ENCODE measurements at places on chromosomes 2 and 18.

DNA sequence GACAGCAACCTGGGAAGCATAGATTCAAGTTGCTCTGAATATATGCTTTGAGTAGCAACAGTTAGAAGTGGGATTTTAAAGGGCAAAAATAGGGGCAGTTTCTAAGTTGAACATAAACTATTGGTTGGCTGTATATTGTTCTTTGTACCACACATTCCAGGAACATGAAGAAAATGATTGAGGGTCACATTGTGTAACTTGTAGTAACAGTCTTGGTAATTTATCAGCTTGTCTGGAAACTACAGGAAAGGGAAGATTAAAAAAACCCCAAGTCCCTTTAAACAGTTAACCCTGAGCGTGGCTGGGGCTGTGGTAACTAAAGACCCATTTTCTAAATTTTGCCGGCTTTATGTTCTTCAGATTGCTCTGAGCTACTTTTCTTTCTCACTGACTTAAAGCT, 7.4 kb downstream of the PLEKHB2 start:
- DNase-seq = no peak

DNA sequence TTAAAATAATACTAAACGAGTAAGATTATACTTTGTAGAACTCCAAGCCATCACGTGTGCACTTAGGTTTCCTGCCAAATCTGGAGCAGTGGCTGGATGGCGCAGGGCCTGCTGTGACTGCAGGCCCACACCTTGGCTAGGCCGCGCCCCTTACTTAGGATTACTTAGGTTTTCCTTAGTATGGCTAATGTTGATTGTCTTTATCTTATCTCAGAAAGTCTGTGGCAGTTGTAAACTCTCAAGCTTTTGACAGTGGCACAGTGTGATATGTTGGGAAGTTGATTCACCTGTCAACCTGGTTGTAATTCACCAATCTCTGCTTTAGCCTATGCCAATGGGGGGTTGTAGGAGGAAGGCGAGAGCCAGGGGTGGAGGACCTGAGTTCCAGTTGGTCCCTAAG, 208.4 kb downstream of the ZNF407 start:
- DNase-seq = no peak

DNA sequence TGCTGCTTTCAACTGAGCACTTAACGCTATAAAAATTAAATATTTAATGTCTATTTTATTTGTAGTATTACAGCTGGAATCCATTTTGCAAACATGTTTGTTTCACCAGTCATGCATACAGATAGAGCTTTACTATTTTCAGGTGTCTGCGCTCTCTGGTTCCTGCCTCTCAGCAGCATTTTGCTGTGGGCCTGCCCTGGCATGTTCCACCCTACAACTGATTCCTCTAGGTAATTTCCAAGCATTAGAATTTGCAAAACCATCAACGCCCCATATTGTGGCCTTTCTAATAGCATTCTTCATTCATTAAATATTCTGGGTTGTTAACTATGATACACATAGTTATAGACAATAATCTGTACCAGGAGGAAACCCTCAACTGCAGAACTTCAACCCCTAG, 266.4 kb upstream of the DLGAP1 start:
- no peak for DNase-seq

- DNase-seq = no peak
These were observed 1179.7 kb downstream of the DSC3 start for GRCh38 chr18:29862824-29863223.

- no peak for DNase-seq
These were observed 202.9 kb downstream of the NDUFA10 start for GRCh38 chr2:239822146-239822831.

DNA sequence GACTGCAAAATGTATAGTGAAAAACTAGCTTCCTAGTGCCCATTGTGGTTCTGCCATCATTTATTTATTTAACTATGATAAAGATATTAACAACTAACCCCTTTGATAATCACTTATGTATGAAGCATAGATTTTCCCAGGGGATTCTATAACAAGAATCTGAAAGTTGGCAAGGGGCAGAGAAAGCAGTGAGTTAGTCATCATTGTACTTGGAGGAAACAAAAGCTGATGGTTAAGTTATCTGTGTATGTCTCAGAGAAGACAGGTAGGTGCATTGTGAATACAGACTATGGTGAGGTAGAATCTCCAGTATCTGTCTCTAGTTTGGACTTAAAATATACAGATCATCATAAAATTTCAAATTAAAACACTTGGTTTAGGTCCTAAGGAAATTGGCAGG, 2159.1 kb upstream of the CELF4 start:
- DNase-seq = no peak

- DNase-seq = no peak
These were observed 93.6 kb upstream of the TMEFF2 start for GRCh38 chr2:192288295-192288694.

DNA sequence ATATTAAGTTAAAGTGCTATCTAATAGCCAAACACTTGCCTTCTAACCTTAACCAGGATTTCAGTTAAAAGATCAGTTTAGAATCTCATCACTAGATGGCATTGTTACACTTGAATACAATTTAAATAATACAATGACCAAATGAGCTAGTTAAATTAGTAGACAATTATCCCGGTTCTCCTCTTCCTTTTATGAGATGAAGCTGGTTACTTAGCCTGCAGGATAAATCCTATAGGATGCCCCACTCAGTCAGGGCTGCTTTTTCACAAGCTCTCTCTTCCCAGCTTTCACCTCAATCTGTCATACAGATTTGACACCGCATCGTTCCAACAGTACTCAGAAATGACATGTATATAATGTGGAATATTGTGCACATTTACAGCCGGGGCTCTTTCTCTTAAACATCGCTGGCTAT, 678.8 kb downstream of the KCNJ3 start:
- DNase-seq = no peak

- no peak for DNase-seq
These were observed 2.9 kb upstream of the CLEC4F start for GRCh38 chr2:70823249-70823648.

GRCh38 chr2:168525020-168525419, 68.9 kb downstream of the CERS6 start:
- DNase-seq = no peak

DNA sequence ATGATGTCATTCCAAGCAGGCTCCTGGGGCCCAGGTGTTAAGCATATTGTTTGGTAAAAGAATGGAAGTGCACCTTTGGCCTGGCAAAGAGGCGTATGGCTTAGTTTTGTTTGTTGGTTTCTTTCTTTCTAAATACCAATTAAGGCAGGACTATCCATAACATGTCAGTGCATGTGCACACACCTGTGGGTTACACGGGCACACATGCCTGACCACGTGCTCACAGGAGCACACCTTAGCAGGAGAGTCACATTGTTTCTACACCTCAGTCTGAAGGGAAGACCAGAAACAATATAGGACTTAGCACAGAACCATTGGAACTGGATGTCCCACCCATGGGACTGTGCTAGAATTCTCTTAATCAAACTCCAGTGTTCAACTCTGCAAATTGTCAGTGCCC, 127.8 kb downstream of the FBXO15 start:
- DNase-seq = no peak

GRCh38 chr18:38290229-38290628, 724.6 kb upstream of the CELF4 start:
- no peak for DNase-seq

DNA sequence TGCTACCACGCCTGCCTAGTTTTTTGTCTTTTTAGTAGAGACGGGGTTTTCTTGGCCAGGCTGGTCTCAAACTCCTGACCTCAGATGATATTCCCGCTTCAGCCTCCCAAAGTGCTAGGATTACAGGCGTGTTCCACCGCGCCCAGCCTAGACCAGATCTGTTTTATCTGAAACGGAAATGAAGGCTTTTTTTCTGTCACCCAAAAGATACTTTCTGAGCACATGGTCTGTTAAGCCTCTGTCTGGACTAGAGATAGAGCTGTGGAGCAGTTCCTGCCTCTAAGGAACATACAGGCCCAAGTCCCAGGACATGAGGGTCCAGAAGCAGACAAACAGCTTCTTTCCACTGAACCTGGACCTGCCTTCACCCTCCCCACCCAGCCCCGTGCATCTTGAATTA, 43.6 kb upstream of the PTMA start:
- DNase-seq = no peak

- DNase-seq = no peak
These were observed 36.2 kb upstream of the HS6ST1 start for GRCh38 chr2:128354726-128355470.

DNA sequence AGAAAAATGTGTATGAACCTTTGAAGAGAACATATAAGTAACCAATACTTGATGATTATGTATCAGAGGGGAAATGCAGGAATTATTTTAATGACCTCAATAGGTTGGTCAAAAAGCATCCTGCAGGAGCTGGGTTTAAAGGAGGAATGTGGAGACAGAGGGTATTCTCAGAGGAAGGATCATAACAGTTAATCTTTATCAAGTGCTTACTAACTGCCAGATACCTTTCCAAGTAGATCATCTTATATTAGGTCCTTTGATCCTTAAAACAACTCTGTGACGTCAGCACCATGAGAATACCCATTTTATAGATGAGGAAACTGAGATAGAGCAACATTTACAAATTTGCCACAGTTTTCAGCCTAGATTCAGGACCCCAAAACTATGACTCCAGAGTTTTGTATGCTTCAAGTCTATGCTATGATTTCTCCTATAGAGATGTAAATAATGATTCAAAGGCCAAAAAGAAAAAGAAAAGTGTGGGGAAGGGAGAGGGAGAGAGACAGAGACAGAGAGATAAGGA, 3.0 kb downstream of the RFTN2 start:
- DNase-seq = no peak

DNA sequence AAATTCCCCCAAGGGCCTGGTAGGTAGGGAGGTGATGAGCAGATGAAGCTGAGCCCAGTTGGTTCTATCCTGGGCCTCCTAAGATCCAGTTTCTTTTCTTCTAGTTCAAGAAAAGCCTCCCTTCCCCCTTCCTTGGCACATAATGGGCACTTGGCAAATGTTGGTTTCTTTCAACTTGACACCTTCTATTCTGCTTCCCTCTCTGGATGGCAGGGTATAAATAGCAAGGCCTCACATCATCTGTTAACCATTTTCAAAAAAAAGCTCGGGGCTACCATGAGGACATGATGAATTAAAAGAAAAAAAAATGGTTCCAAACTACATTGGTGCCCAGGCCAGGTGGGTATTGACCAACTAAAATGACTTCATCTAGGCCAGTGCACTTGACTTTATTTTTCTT, 29.9 kb downstream of the CTAGE1 start:
- DNase-seq = no peak
